ENCODE measurements at places on chromosomes 1 and 21. TPM values are rescaled to one million over a fixed set of nuclear protein-coding genes. Genes with fewer than 3 reads are reported as not detected.
A peak's percentile ranks its signal among the peaks of the same experiment; 100 is the strongest.

DNA sequence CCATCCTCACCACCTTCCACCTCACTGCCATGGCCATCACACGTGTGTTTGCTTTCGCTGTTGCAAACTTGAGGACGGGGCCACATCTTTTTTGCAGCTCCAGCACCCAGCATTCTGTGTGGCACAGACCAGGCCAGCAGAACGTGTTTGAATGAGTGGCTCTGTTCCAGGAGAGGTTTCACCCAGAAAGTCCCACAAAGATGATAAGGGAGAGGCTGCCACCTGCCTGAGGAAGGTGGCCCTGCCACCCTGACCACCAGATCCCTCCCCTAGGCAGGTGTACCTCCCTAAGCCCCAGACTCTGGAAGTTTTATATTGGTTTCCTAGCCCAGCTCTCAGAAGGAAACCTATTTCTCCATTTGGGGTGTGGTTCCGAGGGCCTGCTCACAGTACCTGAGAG is 252.1 kb downstream of the KAZN start:
- no peak overlapping the region for H3K27ac ChIP-seq
- no peaks in the 10 kb centered on the region for H3K4me1 ChIP-seq
- H3K4me3 ChIP-seq = no peak overlapping the region
- no peak for DNase-seq
- no peaks in the 10 kb centered on the region for H3K36me3 ChIP-seq

DNA sequence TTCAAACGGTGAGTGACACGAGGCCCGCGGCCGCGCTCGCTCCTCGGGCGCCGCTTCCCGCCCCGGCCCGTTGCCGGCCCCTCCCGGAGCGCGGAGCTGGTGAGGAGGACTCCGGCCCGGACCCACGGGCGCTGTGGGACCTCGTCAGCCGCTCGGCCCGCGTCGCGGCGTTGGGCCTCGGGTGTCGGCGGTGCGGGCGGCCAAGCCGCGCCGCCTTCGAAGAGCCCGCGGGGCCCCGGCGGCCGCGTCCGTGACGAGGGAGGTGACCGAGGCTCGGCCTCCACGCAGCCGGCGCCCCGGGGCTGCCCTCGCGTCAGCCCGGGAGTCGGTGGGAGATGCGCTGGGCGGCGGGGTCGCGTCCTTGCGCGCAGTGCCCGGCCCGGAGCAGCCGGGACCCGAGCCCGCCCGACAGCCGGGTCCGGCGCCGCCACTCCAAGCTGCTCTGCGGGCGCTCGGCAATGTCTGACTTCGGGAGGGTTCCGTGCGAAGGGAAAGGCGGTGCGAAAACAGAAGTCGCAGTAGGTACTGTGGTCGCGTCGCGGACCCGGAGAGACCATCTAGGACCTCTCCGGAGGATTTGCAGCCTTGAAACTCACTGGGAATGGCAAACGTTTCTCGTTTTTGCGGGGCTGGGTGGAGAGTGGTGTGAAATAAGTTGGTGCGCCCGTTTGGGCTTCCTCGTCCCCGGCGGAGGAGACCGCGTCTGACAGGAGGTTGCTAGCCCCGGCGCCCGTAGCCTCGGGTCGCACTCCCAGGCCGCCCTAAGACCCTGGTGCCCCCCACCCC is 829 bp downstream of the SPEN start:
- no peaks in the 10 kb centered on the region for H3K36me3 ChIP-seq
- peak overlapping the region; percentile 97 for H3K27ac ChIP-seq
- H3K4me1 ChIP-seq = no peaks in the 10 kb centered on the region
- H3K4me3 ChIP-seq = peak overlapping the region; percentile 91
- no peaks in the 10 kb centered on the region for H3K27me3 ChIP-seq

DNA sequence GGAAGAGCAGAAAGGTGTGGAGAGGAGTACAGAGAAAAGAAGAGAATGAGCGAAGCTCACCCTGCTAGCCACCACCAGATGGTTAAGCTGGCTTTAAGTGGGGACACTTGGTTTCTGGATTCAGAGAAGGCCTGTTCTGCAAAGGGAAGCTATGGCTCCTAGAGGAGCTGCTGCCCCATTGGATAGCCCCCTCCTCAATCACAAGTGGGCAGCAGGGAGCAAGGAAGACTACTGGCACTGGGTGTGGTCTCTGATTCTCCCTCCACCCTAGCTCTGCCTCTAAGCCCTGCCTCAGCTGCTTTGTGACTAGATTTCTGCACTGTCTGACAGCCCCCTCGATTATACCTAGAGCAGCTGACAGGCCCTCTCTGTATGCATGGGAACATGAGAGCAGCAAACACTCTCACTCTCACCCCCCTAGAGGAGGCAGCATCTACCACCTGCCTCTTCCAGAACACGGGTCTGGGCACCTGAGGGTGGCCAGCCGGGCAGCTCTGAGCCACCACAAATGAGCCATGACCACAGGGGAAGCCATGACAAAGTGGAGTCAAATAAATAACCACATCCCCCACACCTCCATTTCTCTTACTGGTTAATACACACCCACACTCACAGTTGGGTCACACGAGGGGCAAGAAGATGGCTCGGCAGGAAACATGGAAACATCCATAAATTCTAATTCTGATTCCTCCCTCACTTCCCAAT is 13.6 kb downstream of the PLEKHA6 start:
- no peak for DNase-seq
- H3K4me1 ChIP-seq = peaks cover 36% of the 10 kb centered on the region
- no peaks in the 10 kb centered on the region for H3K36me3 ChIP-seq
- no peak overlapping the region for H3K27ac ChIP-seq

- H3K4me1 ChIP-seq = no peaks in the 10 kb centered on the region
- no peak overlapping the region for H3K27ac ChIP-seq
- no peaks in the 10 kb centered on the region for H3K36me3 ChIP-seq
- no peaks in the 10 kb centered on the region for H3K27me3 ChIP-seq
Observed at GRCh38 chr1:197252973-197253372, 15.1 kb upstream of the CRB1 start.

DNA sequence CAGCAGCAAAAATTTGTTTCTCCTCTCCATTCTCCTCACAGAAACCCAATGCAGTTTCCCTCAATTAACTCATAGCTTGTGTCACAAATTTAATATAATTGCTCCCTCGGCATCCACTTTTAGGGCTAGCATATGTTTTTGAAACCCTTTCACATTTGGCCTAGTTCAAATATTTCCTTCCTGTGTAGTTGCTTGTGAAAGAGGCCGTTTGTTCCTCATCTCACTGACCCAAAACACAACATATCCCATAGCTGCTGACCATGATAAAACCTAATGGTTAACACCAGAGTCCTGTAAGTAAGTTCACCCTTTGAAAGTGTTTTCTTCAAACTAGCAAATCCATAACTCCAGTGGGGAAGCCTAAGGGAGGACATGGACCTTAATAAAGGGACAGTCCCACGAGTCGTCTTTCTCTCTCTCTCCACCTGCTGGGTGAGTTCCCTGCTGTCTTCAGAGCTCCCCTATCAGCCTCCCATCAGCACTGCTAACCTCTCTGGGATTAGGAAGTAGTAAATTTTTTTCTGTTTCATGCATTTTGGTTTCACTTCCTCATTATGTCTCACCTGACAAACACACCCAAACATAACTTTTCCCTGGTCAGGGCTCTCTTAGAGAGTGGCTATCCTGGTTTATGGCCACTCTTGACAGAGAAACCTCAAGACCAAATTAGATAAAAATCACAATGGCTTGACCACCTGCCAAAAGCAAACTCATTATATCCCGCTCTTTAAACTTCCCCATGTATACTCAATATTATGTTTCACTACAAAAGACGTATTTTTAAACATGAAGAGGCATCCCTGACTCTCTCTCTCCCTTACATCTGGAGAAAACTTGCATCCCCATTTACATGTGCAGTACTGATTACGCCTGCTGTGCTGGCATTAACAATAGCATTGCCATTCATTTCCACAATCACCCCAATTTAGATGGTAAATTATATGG is 177.7 kb upstream of the HP1BP3 start:
- H3K4me3 ChIP-seq = no peak overlapping the region
- peaks cover 5% of the 10 kb centered on the region for H3K4me1 ChIP-seq
- H3K27me3 ChIP-seq = no peaks in the 10 kb centered on the region
- no peaks in the 10 kb centered on the region for H3K36me3 ChIP-seq
- no peak overlapping the region for H3K27ac ChIP-seq
- no peak for DNase-seq

GRCh38 chr1:150507912-150508864 is at the start of gene ECM1:
Gene ECM1, plus strand, starts transcription at chr1:150508109. Its CDS starts 101 bp downstream, at chr1:150508210.
- peak within 1 kb of the TSS; percentile 84 for H3K27ac ChIP-seq
- DNase-seq = peak; percentile 85
- no peaks in the 10 kb centered on the region for H3K27me3 ChIP-seq

DNA sequence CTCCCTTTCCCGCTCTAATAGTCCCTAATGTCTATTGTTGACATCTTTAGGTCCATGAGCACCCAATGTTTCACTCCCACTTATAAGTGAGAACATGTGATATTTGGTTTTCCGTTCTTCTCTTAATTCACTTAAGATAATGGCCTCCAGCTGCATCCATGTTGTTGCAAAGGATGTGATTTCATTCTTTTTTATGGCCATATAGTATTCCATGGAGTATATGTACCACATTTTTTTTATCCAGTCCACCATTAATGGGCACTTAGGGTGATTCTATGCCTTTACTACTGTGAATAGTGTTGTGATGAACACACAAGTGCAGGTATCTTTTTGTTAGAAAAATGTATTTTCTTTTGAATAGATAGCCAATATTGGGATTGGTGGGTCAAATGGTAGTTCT is 126.0 kb upstream of the RAB3GAP2 start:
- no peaks in the 10 kb centered on the region for H3K27me3 ChIP-seq
- H3K4me1 ChIP-seq = no peaks in the 10 kb centered on the region
- H3K4me3 ChIP-seq = no peak overlapping the region
- DNase-seq = no peak
- no peaks in the 10 kb centered on the region for H3K36me3 ChIP-seq

GRCh38 chr1:57252597-57253294 is 171.1 kb downstream of the DAB1 start:
- no peaks in the 10 kb centered on the region for H3K27me3 ChIP-seq
- H3K4me1 ChIP-seq = no peaks in the 10 kb centered on the region
- no peak for DNase-seq
- no peak overlapping the region for H3K4me3 ChIP-seq
- no peak overlapping the region for H3K27ac ChIP-seq
- no peaks in the 10 kb centered on the region for H3K36me3 ChIP-seq

GRCh38 chr21:35102488-35103371 is 53.6 kb upstream of the RUNX1 start:
- no peaks in the 10 kb centered on the region for H3K36me3 ChIP-seq
- H3K27ac ChIP-seq = no peak overlapping the region
- peak; percentile 62 for DNase-seq

The PGLYRP4 gene
- not detected for total RNA-seq

- no peaks in the 10 kb centered on the region for H3K4me1 ChIP-seq
- no peak overlapping the region for H3K27ac ChIP-seq
- no peak for DNase-seq
- H3K27me3 ChIP-seq = no peaks in the 10 kb centered on the region
Observed at GRCh38 chr21:31339721-31340120, 4.3 kb downstream of the TIAM1 start.

GRCh38 chr1:48616710-48617109 is 144.7 kb upstream of the SPATA6 start:
- no peak overlapping the region for H3K4me3 ChIP-seq
- H3K36me3 ChIP-seq = no peaks in the 10 kb centered on the region
- DNase-seq = no peak
- H3K27me3 ChIP-seq = no peaks in the 10 kb centered on the region
- no peak overlapping the region for H3K27ac ChIP-seq
- H3K4me1 ChIP-seq = no peaks in the 10 kb centered on the region

Measured in right atrium auricular region (tissue), 2 donors.